ENCODE measurements at places on chromosomes 2 and 18. TPM values are rescaled to one million over a fixed set of nuclear protein-coding genes. Genes with fewer than 3 reads are reported as not detected.

VIT gene
- total RNA-seq, result 3.4 TPM

ANO7 gene
- total RNA-seq, result 0.54 TPM

ATOH8 gene
- total RNA-seq, result 13.2 TPM

COBLL1 gene
- total RNA-seq, result 32.2 TPM

SNORC gene
- 4.2 TPM for total RNA-seq

PID1 gene
- total RNA-seq, result 25.0 TPM

WDR35 gene
- 26.4 TPM for total RNA-seq

MERTK gene
- 6.4 TPM for total RNA-seq

CDK15 gene
- 0.18 TPM for total RNA-seq

SP5 gene
- 17.5 TPM for total RNA-seq

DUSP2 gene
- total RNA-seq, result 4.1 TPM

UGT1A5 gene
- not detected for total RNA-seq

TTN gene
- total RNA-seq, result 4.3 TPM

TMEM163 gene
- total RNA-seq, result 10.2 TPM

PIEZO2 gene
- total RNA-seq, result 11.0 TPM

GAL3ST2 gene
- total RNA-seq, result 0.45 TPM

MAP3K19 gene
- 3.1 TPM for total RNA-seq

C2orf80 gene
- 12.2 TPM for total RNA-seq

DCDC2C gene
- total RNA-seq, result not detected

GRCh38 chr2:11155381-11156035 is at the start of gene SLC66A3:
Gene SLC66A3, plus strand, starts transcription at chr2:11155467. Its CDS starts 80 bp downstream, at chr2:11155547.
- DNase-seq, result no peak

- no peak for DNase-seq
Observed at GRCh38 chr2:226839161-226839560, 3.3 kb downstream of the RHBDD1 start.

- no peak for DNase-seq
Observed at GRCh38 chr2:236055471-236055870, 112.7 kb downstream of the GBX2 start.

DNA sequence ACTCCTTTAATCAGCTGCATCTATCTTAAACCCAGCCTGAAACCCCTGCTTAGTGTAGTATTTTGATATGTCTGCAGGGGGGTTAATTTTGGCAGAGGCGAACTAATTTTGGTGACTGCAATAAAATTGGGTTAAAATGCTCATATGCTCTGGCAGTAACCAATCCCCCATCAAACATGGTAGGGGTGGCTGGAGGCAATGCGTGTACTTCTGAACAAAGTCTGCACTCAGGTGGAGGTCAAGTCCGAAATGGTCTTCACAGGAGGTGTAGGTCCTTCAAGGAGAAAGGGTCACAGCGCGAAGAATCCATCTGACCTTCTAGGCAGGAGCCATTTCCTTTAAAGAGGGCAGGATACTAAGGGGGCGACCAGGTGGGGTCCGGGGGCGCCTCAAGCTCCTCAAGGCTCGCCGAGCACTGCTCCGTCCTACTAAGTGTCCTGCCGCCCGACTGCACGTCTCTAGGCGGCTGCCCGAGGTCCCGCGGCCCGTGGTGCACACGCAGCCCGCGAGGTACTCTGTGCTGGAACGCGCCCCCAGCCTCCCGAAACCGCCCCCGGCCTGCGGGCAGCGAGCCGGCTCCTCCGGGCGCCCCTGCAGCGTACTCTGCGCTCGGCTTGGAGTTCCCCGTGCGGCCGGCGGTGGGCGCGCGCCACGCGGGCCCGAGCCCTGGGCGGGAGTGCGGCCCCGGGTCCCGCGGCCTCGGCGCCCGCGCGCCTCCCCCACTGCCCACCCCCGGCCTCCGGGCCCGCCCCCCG is 1.7 kb upstream of the LDLRAD4 start:
- DNase-seq, result peak; percentile 69

DNA sequence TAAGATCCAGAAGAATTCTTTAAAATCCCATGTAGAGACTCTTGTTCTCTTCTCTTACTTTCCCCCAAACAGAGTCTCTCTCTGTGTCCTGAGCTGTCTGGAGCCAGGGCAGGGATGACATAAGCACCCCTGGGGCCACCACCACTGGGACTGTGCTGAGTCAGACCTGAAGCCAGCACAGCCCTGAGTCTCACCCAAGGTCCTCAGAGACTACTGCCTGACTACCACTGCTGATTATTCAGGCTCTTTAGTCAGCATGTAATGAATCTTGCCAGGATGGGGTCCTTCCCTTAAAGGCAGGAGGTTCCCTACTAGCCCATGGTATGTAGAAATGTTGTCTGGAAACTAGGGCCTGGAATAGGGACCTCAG is 34.9 kb upstream of the DYNC1I2 start:
- no peak for DNase-seq

- DNase-seq, result no peak
Observed at GRCh38 chr2:28687171-28687570, 64.5 kb upstream of the PPP1CB start.

DNA sequence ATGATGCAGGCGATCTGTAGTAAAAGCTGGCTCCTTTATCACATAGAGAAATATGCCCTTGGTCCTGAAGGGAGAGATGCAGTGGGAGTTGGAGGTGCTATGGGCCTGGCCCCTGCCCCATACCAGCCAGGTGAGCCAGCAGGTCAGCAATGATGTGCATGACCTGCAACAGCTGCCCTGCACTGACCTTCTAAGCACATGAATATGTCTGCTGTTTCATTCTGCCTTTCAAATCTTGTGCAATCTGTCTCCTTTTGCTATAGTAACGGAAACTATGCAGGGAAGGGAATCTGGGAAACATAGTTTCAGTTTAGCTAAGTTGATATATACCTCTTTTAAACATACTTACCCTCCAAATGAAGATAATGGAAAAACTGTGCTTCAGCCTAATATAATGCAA is 235.2 kb downstream of the TDRD15 start:
- no peak for DNase-seq

- no peak for DNase-seq
Observed at GRCh38 chr18:69785466-69785865, 162.2 kb downstream of the CD226 start.

- no peak for DNase-seq
Observed at GRCh38 chr2:27992787-27993401, 102.4 kb downstream of the BABAM2 start.

DNA sequence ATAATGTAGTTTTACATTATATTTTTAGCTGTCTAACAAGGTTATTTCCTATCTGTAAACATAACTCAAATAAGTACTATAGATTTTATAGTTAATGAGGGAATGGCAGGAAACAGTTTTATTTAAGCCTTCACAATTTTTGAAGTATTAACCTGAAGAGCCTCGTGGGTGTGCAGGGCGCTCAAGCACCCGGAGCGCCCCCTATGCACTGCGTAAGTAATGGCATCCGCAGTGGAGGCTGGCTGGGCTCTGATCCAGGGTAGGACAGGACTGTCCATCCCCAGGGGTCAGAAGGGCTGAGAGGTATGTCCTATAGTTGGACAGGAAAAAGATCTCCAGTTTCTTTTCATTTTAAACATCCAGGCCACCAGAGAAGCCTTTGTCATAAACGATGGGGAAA is 8.2 kb upstream of the GBX2 start:
- DNase-seq, result no peak

DNA sequence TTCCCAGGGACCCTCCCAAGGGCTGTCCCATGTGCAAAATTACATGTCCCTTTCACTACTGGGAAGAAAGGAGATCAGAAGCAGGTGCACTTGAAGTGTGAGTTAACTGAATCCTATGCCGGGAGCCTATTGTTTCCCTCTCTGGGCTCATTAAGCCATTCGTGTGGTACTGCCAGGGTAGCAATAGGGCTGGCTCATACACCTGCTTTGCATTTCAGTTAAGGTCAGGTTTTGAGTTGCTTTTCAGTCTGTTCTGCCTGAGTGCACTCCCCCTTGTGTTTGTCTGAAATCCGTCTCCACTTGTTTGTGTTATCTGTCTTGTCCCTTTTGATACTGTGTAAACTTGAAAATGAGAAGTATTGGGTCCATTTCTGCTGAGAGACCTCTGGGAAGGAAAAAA is 1232.6 kb upstream of the NRXN1 start:
- no peak for DNase-seq

DNA sequence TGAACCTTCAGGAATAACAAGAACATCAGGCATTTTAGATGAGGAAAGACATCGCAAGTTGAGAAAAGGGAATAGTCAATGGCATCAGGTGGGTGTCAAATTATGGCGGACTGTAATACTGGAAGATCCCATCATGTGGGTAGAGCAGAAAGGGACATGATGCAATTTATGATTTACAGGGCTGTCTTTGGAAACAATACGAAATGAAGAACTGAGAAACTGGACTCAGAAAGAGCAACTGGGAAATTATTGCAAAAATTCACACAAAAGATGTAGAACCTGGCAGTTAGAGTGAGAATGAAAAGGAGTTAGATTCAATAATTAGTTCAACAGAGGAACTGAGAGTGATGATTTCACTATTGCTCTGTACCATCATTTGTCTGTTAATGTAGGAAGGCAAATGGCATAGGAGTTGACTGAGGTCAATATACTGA is 1635.0 kb upstream of the ACVR2A start:
- no peak for DNase-seq

DNA sequence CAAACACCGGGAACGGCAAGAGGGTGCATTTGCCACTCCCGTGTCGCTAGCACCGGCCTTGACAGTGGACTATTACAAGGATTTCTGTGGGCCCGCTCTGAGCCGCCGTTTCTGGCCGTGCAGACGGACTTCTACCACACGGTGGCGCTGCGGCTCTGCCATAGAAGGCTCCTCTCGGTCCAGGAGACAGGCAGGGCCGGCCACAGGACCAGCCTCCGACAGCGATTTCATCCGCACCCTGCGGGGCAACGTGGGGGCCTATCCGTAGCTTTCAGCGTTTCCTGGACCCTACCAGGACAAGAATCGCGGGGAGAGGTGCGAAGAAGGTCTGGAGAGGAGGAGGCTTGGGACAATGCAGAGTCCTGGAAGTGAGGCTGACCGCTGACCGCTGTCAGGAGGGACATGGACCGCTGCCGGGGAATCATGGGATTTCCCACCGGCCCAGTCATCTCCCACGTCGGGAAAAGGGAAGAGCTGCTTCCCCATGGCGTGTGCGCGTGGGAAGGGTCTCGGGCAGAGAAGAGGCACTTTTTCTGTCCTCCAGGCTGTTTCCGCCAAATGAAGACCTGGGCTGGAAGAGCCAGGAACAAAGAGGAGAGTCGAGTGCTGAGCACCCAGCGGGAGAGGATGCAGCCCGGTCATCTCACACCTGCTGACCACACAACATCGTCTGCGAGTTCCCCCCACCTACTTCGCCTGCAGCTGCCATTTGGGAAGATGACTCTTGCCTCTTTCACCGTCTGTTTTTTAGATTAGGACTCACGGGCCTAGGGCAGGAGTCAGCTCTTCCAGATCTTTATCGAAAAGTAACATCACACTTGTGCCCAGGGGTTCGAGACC is 35.5 kb upstream of the HAAO start:
- peak; percentile 86 for DNase-seq

DNA sequence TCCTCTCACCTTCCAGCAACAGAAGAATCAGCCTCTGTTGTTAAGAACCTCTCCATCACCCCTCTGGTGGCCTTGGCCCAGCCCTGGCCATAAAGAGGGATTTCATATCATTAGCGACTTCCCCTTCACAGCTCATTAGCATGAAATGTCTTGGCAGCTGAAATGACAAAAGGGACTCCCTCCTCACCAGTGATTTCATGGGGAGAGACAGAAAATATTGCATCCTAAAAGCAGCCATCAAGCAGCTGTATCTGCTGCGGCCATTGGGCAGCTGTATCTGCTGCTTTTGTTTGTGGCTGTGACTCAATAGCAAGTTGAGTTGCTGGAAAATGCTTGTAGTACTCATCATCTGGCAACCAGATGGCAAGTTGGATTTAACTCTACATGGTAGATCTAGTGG is 105.9 kb upstream of the RMDN2 start:
- no peak for DNase-seq

- no peak for DNase-seq
Observed at GRCh38 chr2:20855456-20855855, 32.6 kb upstream of the LDAH start.

DNA sequence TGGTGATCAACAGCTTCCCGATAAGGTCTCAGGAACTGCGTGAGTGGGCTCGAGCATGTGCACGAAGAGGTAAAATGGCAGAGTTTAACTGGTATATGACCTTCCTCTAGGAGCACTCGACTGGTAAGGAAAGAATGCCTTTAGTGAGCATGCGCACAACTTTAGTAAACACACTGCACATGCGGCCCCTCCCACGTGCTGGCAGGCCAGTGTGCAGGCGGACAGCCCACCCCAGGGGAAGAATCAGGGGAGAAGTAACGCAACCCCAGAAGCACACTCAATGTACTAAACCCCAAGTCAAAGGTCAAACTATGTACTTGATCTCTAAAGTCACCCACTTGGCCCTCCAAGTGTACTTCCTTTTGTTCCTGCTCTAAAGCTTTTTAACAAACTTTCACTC is 28.7 kb upstream of the SLC25A52 start:
- no peak for DNase-seq

- no peak for DNase-seq
Observed at GRCh38 chr2:227480528-227480927, 8.6 kb downstream of the AGFG1 start.

- no peak for DNase-seq
Observed at GRCh38 chr2:147374423-147374811, 470.4 kb upstream of the ACVR2A start.

DNA sequence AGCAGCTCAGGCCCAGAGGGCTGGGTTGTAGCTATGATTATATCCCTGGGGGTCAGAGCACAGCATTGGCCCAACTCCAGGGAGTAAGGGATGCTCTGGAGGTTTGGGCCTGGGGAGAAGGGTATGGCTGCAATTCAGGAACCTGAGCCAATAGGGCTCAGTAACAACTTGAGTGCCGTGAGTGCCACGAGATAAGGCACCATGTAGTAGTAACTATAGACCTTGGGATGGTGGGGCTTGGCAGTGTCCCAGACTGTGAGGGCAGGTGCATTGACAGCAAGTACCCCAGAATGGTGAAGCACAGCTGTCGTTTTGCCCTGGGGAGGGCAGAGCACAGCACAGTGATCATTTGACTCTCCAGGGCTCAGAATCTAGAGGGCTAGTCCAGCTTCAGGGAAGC is 45.1 kb upstream of the ZNF396 start:
- no peak for DNase-seq

GRCh38 chr18:77065221-77065981 is 67.2 kb downstream of the MBP start:
- no peak for DNase-seq

GRCh38 chr2:156486147-156486546 is 50.0 kb downstream of the GPD2 start:
- no peak for DNase-seq

- DNase-seq, result peak; percentile 28
Observed at GRCh38 chr2:86072271-86072858, 33.3 kb downstream of the POLR1A start.

GRCh38 chr2:218397463-218397819 is 2.2 kb upstream of the CTDSP1 start:
- DNase-seq, result no peak

- no peak for DNase-seq
Observed at GRCh38 chr18:57887543-57888383, 84.6 kb upstream of the ATP8B1 start.

Measured in cerebellum (tissue), 4 donors.